ENCODE measurements at places on chromosomes 7 and 10.

DNA sequence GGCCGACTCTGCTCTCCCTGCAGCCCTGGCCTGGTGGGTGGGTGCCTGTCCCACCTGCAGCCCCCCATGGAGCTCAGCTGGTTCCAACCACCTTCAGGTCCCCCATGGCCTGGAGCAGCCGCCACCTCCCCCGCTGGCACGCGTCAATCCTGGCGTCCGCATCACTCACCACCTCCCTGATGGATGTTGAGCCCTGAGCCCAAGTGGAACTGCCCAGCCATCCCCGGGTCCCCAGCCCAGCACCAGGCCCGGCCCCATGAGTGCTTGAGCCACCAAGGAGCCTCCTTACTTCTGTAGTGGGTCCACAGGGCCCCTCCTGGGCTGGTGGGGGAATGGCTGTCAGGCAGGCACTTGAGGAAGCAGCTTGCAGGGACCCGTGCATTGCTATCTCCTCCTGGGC lies 14.6 kb downstream of the AGAP3 start:
- no peak for DNase-seq

- DNase-seq, result no peak
These were observed 6.4 kb downstream of the KIAA1549 start for GRCh38 chr7:138974675-138975292.

GRCh38 chr7:80882213-80882801 lies 36.5 kb downstream of the SEMA3C start:
- DNase-seq, result no peak

DNA sequence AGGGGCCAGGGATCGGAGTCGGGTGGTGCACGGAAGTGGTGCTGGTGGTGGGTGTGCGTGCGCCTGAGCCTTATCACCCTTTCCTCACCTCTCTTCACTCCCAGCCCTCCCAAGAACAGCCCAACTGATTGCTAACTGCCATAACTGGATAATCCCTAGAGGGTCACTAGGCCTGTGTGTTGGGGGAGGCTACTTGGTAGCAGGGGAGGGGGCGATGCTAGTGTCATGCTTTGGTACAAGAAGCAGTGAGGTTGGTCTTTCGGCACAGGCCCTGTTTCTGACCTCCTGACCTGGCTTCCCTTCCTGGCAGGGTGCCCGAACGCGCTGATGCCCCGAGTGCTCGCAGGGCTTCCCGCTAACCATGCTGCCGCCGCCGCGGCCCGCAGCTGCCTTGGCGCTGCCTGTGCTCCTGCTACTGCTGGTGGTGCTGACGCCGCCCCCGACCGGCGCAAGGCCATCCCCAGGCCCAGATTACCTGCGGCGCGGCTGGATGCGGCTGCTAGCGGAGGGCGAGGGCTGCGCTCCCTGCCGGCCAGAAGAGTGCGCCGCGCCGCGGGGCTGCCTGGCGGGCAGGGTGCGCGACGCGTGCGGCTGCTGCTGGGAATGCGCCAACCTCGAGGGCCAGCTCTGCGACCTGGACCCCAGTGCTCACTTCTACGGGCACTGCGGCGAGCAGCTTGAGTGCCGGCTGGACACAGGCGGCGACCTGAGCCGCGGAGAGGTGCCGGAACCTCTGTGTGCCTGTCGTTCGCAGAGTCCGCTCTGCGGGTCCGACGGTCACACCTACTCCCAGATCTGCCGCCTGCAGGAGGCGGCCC lies 652 bp downstream of the KAZALD1 start:
- no peak for DNase-seq

- no peak for DNase-seq
These were observed 927 bp upstream of the ALOX5 start for GRCh38 chr10:45373003-45373575.

- no peak for DNase-seq
These were observed 4.6 kb downstream of the ARPC1B start for GRCh38 chr7:99379043-99379577.

- DNase-seq, result no peak
These were observed 6.4 kb downstream of the SDK1 start for GRCh38 chr7:3307435-3307834.

DNA sequence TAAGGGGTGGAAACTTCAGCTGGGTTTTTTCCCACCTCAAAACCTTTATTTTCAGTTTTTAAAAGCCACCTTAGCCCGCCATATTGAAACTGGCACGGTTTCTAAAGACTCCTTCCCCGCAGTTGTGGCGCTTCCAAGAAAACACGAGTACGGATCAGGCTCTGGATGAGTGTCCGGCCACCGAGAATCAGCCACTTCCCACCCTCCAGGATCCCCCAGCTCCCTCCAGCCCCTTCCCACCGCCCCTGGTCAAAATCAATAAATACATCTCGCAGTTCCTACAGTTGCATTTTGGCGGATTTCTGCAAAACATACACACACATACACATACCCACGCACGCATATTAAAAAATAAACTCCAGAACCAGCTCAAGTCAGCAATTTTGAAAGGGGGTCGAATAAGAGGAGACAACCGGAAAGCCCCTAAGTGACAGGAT lies 1.1 kb downstream of the SFMBT2 start:
- no peak for DNase-seq

DNA sequence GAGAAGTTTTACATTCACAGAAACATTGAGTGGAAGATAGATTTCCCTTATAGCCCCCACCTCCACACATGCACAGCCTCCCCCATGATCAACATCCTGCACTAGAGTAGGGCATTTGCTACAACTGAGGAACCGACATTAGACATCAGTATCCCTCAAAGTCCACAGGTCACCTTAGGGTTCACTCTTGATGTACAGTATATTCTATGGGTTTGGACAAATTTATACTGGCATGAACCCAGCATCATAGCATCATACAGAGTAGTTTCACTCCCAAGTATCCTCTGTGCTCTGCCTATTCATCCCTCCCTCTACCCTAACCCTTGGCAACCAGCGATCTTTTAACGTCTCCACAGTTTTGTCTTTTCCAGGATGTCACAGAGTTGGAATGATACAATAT lies 64.4 kb downstream of the VSTM4 start:
- no peak for DNase-seq

- no peak for DNase-seq
These were observed 41.9 kb downstream of the TAS2R41 start for GRCh38 chr7:143519411-143520131.

- no peak for DNase-seq
These were observed 306.7 kb downstream of the GPR158 start for GRCh38 chr10:25481467-25481866.

DNA sequence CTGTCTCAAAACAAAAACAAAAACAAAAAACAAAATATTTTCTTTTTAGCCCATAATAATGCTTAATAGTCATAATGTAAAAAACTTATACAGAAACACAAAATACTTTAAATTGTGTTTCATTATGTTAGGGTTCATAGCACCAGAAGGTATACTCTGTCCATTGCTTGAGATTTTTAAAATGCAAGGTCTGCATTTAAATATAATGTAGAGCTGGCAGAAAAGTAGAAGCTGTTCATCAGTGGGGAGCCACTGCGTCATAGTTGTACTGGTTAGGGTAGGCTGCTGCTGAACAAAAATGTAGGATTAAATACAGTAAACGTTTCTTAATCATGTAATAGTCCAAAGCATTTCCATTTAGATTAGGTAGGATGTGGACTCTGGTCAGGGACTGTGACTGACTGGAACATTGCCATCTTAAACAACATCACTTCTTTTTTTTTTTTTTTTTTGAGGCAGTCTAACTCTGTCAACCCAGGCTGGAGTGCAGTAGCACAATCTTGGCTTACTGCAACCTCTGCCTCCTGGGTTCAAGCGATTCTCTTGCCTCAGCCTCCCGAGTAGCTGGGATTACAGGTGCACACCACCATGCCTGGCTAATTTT lies 85.2 kb downstream of the ANKIB1 start:
- DNase-seq, result no peak

- DNase-seq, result no peak
These were observed 11.7 kb upstream of the MTERF1 start for GRCh38 chr7:91892099-91892705.

DNA sequence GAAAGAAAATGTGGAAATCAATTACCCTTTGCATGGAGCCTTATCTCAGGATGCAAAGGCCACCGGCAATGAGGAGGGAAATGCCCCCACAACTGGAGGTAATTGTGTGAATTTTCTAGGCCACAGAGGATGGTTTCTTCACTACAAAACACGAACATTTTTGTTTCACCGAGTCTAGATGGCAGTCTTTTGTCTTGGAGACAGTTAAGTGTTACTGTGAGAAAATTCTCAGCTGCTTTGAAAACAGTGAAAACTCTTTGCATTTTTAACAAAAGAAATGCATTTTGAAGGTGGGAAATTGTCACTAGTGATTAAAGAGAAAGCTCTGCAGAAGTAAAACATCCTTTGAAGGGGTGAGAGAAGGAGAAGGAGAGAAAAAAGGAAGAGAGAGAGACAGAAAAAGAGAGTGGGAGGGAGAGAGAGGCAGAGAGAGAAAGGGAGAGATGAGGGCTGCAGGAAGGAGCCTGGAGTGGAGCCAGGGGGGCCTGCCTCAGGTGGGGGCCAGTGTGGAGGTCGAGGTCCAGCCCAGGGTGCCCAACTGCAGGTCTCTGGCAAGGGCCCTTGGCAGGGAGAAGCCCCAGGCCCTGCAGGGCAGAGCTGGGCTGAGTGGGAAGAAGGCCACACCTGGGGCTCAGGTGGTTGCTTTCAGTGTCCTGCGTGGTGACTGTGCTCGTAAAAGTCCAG lies 261.4 kb downstream of the ADARB2 start:
- DNase-seq, result no peak

DNA sequence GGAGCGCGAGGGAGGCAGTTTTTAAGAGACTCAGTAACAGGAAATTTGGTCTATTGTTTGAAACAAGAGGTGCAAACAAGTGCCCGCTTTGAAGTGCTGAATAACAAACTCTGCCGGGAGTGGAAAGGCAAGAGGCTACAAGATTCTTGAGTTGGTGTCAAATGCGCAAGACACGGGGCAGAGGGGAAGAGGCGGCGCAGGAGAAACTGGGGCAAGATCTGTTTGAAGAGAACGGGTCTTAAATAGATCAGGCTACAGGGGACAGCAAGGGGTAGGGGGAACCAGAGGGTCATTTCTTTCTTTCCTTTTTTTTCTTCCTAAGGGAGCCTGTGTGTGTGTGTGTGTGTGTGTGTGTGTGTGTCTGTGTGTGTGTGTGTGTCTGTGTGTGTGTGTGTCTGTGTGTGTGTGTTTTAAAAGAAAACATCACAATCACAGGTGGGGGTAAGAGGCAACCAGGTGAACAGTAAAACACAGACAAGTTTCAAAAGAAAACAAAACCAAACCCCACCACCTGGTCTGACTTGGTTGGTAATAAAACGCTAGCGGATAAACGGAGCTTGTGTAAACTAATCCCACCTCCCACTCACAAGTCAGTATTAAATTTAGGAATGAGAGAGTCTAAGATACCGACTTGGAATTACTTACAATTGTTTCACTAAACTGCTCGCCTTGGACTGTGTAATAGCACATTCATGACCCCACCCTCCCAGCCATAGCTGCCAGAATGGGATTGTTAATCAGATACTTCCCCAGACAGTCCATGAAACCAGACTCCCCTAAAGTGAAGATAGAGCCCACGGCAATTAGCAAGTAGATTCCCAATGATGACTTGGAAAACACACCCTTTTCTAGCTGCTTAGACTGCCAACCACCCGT lies 13.1 kb upstream of the CUX1 start:
- no peak for DNase-seq

- DNase-seq, result no peak
These were observed 7.4 kb downstream of the CRHR2 start for GRCh38 chr7:30674876-30675275.

DNA sequence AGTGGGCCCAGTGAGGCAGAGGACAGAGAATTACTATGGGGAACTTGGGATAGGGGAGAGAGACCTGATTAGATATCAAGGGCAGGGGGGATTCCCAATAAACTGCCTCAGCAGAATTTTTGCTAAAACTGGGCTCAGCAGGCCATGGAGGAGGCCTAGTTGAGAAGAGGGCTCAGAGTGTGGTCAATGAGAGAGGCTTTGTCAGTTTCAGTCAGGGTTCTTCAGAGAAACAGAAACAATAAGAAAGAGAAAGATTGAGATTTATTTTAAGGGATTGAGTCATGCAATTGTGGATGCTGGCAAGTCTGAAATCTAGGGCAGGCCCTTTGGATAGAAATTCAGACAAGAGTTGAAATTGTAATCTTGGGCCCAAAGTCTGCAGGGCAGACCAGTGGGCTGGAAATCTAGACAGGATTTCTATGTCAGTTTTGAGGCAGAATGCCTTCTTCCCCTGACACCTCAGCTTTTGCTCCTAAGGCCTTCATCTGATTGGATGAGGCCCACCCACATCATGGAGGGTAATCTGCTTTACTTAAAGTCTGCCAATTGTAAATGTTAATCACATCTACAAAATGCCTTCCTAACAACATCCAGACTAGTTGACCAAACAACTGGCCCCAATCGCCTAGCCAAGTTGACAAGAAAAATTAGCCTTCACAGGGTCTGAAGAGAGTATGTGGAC lies 33.5 kb upstream of the CCSER2 start:
- DNase-seq, result no peak

Data from cortex of kidney (tissue), 1 donor.